ENCODE measurements at places on chromosomes 2 and 18.

- no peak for DNase-seq
Observed at GRCh38 chr2:147273106-147273505, 571.7 kb upstream of the ACVR2A start.

DNA sequence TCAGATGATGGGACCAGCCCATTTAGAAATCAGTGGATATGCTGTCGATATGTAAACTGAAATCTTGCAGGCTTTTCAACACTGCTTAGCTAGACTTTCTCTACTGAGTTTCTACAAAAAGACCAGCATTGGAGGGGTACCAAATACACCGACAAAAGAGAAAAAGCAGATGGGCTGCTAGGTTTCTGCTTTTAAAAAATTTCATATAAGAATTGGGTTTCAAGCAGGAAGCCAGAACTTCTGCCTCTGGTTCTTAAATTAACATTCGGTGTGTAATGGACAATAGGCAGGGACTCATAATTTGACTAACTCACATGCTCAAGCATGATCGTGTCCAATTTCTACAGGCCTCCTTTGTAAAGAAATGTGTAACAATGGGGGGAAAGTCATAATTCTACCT lies 3.1 kb downstream of the ARL4C start:
- no peak for DNase-seq

- DNase-seq = peak; percentile 64
Observed at GRCh38 chr18:11553098-11553940, 56.1 kb upstream of the SLC35G4 start.

- DNase-seq = peak; percentile 84
Observed at GRCh38 chr2:290090-290722, 2.3 kb upstream of the ALKAL2 start.

GRCh38 chr2:7841751-7842150 lies 840.1 kb upstream of the ID2 start:
- DNase-seq = no peak

- no peak for DNase-seq
Observed at GRCh38 chr18:5104246-5104645, 92.8 kb downstream of the AKAIN1 start.

- DNase-seq = no peak
Observed at GRCh38 chr18:35045121-35045520, 3.9 kb downstream of the MAPRE2 start.

DNA sequence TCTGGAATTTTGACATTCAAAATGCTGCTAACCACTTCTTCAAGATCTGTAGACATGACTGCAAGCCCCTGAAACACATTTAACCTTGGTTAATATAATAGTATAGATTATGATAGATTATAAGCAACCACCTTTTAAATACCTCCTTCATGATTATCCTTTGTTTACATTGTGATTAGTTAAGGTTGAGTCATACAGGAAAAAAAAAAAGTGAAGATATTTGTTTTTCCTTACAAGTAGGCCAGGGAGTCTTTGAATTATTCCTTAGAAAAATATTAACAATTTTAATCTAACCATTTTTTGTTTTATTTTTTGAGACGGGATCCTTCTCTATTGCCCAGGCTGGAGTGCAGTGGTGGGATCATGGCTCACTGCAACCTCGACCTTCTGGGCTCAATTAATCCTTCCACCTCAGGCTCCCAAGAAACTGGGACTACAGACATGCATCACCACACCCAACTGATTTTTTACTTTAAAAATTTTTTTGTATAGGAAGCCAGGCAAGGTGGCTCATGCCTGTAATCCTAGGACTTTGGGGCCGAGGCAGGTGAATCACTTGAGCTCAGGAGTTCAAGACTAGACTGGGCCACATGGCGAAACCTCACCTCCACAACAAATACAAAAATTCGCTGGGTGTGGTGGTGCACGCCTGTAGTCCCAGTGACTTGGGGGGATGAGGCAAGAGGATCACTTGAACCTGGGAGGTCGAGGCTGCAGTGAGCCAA lies 99.4 kb downstream of the SLC39A10 start:
- no peak for DNase-seq

- DNase-seq = no peak
Observed at GRCh38 chr18:62486290-62486964, 36.4 kb upstream of the ZCCHC2 start.

DNA sequence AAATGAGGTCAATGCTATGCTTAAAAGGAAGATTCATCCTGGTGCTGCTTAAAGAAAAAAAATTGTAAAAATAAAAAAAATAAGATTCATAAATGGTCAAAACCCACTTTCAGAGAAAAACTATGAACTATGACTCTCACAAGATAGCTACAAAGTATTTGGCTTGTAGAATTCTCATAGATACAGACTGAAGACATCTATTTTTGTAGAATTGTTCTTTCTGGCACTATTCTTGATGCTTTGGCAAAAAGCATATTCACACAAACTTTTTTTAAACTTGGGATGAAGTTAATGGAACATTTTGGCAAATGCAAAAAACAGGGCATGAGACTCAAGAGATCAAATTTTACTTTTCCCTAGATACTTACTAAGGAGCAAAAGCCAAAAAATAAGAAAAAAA lies 12.5 kb upstream of the ANKRD29 start:
- no peak for DNase-seq

- DNase-seq = no peak
Observed at GRCh38 chr2:112004253-112004645, 50.8 kb upstream of the TMEM87B start.

GRCh38 chr2:5040571-5040970 lies 651.6 kb upstream of the SOX11 start:
- no peak for DNase-seq

DNA sequence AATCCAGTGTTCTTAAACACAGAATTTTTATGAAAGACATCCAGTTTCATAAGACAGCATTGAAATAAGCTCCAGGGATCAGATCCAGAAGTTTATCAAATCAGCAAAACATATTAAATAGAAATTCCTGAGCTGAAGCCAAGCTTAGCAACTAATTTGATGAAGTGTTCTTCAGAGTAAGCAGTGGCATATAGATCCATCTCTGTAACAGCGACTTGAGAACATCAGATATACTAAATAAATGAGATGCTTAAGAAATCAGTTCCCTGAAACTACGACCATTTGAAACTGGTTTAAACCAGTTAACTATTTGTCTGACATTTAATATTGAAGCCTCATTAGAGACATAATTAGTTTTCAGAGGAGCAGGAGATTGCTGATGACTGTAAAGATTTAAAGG lies 34.1 kb downstream of the PPP1R1C start:
- DNase-seq = no peak

GRCh38 chr2:174779361-174779928 lies 15.2 kb upstream of the CHRNA1 start:
- DNase-seq = no peak

DNA sequence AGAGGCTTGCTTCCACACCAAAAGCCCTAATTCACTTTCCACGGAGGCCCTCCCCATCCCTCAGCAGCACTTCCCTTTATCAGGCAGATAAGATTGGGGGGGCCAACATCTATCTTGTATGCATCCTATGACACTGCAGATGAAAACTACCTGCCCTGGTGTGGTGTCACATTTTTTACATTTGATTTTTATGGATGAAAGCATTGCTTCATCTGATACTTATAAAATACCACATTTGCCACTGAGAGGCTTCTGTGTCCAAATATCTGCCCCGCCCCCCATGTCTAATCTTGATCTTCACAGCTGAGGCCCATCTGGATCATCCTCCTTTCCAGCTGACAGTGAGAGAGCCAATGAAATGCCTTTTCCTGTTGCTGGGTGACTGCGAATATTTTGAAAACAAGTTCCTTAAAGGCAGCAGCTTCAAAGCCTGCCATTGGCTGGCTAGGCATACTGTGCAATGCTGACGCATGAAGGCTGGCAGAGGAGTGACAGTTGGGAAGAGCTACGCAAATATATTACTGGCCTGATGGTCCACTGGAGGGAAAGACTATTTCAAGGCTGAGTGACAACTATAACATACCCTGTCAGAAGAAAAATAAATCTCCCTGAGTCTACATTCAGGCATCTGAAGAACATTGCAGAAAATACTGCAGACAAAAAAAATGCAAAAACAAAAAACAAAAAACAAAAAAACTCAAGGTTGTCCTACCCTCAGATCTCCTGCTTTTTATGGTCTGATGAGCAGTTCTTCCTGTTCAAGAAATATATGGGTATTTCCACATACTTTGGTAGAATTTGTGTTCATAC lies 318.7 kb downstream of the PDE11A start:
- DNase-seq = peak; percentile 78

DNA sequence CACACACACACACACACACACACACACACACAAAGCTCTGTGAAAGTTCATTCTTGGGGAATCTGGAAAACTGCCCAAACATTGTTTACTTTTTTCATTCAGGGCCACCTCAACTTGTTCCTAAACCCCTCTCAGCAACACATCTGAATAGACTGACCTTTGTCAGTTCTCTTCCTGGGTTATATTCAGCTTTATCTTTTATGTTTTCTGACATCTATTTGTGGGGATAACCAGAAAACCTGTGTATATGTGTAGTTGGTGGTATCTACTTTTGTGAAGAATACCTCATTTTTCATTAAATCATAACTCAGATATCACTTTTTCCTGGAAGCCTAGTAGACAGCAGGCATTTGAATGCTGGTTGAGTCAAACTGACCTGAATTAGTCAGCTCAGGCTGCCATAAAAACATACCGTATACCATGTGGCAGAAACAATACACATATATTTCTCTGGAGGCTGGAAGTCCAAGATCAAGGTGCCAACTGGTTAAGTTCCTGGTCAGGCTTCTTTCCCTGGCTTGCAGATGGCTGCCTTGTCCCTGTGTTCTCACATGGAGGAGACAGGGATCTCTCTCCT lies 11.0 kb upstream of the RNF144A start:
- DNase-seq = no peak

Measured in right forelimb (tissue), 1 donor.